H54 (cell line): ENCODE measurements at places on chromosomes 6 and 20.

DNA sequence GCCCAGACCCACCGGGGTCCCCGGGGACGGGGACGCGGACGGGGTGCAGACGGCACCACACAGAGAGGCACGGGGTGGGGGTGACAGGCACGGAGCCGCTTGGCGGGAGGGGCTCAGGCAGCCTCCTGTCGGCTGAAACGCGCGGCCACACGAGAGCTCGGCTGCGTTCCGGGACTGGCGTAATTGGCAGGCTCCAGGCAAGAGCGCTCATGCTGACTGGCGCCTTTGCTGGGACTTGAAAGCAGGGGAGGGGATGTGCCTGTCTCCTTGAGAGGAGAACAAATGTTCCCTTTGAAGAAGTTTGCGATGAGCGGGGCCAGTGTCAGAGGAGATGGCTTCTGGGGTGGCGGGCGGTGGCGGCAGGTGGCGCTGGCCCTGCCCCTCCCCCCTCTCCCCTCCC is 25.8 kb downstream of the BHLHE23 start:
- no peak for DNase-seq

- DNase-seq: no peak
Measured at GRCh38 chr6:148244217-148244935, 98.3 kb upstream of the SASH1 start.

DNA sequence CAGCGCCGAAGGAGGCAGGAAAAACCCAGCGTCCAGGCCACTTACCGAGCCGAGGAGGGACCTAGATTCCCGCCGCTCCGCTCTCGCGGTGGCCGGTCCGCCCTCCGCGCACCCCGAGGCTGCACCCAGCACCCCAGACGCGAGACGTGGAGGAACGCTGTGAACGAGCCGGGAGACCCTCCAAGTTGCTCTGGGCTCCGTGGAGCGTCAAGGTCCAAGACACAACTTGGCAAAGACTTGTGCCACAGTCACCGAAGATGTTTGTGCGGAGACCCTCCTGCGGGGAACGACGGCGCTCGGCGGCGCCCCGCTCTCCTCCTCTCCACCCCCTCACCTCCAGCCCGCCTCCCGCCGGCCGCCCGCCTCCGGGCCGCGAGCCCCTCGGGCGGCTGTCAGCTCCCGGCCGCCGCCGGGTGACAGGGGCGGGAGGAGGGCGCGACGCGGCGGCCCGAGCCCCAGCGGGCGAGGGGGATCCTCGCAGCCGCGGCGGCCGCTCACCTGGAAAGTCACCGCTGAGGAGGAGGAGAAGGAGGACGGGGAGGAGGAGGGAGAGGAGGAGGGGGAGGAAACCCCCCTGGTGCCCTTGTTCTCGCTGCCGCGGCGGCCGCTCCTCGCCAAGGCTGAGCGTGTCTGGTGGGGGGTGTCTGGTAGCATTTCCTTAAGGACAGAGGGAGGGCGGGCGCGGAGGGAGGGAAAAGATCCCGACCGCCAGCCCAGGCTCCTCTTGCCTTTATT is 637 bp upstream of the HIVEP2 start:
- DNase-seq: peak; percentile 37

DNA sequence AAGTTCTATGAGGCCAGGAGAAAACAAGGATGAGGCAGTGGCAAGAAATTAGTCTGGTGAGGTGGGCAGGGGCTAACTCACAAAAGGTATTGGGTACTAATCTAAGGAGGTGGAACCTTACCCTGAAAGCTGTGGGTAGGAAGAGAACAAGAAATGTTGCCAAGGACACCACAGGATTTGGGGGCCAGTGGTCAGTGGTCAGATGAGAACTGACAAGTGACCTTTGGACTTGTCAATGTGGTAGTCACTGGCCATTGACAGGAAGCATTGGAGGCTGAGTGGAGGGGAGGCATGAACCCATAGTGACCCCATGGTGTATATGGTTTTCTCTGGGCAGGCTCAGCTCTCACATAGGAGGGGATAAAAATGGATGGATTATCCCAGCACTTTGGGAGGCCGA is 25.3 kb upstream of the SMIM29 start:
- no peak for DNase-seq

- DNase-seq: no peak
Measured at GRCh38 chr20:41616228-41616627, 1.9 kb downstream of the CHD6 start.

GRCh38 chr6:146594495-146594894 is 4.3 kb upstream of the ADGB start:
- DNase-seq: no peak

- DNase-seq: no peak
Measured at GRCh38 chr20:50366270-50367103, 143.7 kb upstream of the PTPN1 start.

- no peak for DNase-seq
Measured at GRCh38 chr20:13878566-13878965, 93.7 kb downstream of the NDUFAF5 start.

DNA sequence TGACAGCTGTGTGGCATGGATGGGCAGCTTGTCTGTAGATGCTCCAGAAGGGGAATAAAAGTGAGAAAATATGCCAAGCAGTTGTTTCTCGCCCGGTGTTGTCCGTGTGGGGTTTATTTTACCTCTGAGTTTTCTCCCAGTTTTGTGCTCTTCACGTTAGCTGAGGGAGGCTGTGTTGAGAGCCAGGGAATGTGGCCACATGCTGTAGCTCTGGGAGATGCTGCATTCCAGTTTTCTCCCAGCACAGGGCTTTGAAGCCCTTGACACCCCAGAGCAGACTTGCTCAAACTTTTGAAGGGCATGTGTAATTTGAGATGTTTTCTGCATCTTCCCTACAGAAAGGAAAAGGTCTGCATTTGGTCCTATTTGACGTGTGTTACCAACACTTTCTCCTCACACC is 67.7 kb downstream of the RREB1 start:
- no peak for DNase-seq

- peak; percentile 83 for DNase-seq
Measured at GRCh38 chr20:32621071-32621890, 36.1 kb upstream of the NOL4L start.

GRCh38 chr6:10999994-11000393 is 44.1 kb downstream of the ELOVL2 start:
- DNase-seq: no peak

DNA sequence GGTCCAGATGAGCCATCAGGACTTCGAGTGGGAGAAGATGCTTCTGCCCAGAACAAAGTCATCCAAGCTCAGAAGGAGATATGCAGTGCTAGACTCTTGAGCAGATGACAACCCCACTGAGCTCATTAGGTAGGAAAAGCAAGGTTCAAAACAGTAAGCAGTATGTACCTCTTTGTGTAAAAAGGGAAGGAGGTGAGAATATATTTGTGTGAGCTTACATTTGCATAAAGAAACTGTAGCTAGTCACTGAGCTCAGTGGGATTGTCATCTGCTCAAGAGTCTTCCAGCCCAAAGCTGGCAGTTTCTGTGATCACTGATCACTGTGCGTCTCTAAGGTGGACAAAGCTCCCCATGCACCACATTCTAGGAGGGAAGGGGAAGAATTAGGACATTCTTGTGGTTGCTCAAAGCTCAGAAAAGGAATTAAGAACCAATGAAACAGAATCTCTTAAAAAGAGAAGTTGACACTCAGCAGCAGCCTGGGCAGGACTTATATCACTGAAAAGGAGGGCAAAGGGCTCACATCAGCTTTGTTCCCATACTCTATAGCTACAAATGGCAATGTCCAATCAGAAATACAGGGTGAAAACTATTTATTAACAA is 90.0 kb upstream of the MAFB start:
- no peak for DNase-seq
